ENCODE measurements at places on chromosomes 12 and 14.
A peak's percentile ranks its signal among the peaks of the same experiment; 100 is the strongest.

DNA sequence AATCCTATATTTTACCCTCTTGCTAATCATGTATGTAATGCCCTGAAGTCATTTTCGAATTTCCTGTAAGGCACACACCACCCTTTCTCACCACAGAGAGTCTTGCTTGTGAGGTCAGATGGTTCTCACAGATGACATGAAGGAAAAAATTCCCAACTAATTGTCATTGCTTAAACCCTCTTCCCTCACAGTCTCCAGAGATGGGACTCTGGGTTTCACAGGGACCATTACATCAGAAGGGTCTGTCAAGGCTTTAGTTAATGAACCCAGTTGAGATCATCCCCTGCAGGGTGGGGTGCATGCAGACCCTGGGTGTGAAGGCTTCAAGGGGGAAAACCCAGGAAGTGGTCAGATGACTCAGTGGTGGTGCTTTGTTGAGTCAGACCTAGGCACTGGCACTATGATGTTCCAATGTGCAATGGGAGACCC, 229.6 kb downstream of the BCAT1 start:
- DNase-seq: peak; percentile 25

DNA sequence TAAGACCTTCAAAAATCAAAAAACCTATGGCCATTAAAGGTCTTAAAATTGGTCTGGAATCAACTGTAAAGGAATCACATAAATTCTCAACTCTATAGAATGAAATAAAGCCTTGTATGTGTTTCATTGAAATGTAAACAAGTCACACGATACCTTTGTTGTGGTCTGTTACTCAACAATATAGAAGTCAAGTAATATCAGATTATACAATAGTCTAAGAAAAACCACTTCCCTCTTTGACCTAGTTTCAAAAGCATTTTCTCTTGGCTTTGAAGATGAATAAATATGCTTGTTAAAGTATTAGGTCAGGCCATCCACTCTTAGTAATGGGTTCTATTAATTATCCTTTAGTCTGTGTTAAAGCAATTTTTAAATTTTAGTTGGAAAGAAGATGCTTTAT, 79.8 kb upstream of the DIO2 start:
- DNase-seq: no peak

DNA sequence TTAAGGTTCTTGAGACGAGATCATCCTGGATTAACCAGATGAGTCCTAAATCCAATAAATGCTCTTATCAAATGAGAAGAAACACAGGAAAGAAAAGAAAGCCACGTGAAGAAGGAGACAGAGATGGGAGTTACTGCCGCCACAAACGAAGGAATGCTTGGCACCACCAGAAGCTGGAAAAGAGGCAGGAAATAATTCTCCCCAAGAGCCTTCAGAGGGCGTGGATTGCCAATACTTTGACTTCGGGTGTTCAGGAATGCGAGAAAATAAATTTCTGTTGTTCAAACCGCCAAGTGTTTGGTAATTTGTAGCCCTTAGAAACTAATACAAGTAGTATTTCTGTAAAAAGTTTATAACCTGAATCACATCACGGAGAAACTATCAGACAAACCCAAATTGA, 31.3 kb downstream of the ABCD2 start:
- no peak for DNase-seq

DNA sequence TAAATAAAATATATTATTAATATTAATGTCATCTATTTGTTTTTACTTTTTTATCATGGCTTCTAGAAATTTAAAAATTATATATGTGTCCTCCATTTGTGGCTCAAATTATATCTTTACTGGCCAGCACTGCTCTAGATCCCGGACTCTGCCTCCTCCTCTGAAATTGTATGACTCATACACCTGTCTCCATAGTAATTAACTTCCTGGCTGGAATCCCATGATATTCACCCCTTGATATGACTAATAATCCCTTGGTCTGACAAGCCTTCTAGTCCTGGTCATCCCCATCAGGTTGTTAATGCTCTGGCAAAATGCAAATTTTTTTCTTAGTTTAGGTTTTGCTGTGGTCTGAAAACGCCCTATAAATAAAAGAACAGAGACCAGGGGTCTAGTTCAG, 116.2 kb downstream of the BMP4 start:
- no peak for DNase-seq

- peak; percentile 29 for DNase-seq
These were observed 11.4 kb upstream of the CALCOCO1 start for GRCh38 chr12:53738406-53739213.

DNA sequence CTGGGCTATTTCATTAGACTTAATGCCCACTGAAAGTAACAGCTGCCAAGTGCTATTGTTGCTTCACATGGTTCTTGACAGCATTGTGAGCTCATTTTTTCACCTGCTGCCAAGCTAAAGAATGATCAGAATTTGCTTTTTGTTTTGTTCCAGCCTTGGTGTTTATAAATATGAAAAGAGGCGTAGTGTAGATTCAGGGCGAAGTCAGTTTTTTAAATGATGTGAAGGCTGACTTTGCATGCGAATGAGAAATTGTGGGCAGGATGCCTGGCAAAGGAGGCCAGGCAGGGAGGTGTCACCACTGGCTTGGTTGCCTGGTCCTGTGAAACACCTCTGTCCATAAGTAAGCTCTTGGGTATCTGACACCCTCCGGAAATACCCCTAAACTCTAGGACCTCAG, 93.3 kb upstream of the NAP1L1 start:
- no peak for DNase-seq

- DNase-seq: no peak
These were observed 54.0 kb downstream of the CLIP1 start for GRCh38 chr12:122368361-122369073.

- DNase-seq: no peak
These were observed 36.0 kb downstream of the MAP1LC3B2 start for GRCh38 chr12:116595186-116595585.

DNA sequence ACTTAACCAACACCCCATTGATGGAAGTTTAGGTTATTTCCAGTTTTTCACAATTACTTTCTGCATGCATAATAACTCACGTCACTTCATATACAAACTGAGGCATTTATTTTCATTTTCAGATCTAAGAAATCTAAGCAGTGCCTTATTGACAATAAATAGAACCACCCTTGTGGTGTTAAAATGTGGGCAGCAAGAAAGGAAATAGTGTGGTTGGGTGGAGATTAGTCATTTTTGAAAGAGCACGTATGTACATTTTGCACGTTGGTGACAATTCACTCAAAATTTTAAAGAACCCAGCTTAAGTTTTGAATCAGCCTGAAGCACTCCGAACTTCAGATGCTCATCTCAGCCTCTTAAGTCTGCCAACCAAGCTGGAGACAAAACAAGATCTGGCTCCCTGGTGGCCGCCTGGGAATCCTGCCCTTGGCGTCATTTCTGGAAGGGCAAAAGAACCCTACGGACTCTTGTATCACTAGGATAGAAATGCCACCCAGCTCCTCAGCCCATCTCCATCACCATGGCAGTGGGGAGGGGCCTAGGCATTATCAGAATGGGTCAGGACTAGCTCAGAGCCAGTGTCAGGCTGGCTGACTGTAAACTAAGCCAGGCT, 89.5 kb upstream of the BCL2L14 start:
- peak; percentile 7 for DNase-seq

DNA sequence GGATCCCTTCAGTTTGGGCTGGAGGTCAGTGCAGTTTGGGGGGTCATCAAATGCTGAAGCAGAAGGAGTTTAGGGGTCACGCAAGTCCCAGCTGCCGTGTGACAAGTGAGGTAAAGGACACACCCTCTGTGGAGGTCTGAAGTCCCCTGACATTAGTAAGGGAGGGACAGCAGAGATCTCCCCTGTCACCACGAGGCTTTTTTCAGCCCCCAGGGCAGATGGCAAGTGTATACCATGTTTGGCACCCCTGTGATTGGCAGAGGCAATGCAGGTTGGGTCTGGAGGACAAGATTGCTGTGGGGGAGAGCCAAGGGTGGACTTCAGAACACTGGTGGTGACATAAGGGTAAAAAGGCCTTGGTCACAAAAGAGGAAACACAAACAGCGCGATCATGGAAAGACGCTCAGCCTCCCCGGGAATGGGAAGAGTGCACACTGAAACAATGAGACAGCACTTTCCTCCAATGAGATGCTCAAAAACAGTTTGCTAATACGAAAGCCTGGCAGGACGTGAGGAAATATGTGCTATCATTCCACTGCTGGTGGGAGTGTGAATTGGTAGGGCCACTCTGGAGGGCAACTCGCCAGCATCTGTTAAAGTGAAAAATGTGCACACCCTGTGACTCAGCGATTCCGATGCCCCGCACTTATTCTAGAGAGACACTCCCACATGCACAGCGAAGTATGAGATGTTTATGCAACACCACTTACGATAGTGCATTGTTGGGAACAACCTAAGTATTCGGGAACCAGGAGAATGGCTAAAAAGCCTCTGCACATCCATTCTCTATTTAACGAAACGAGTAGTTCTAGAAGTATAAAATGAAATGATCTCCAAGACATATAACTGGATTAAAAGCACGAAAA, 14.4 kb upstream of the CD27 start:
- DNase-seq: no peak

DNA sequence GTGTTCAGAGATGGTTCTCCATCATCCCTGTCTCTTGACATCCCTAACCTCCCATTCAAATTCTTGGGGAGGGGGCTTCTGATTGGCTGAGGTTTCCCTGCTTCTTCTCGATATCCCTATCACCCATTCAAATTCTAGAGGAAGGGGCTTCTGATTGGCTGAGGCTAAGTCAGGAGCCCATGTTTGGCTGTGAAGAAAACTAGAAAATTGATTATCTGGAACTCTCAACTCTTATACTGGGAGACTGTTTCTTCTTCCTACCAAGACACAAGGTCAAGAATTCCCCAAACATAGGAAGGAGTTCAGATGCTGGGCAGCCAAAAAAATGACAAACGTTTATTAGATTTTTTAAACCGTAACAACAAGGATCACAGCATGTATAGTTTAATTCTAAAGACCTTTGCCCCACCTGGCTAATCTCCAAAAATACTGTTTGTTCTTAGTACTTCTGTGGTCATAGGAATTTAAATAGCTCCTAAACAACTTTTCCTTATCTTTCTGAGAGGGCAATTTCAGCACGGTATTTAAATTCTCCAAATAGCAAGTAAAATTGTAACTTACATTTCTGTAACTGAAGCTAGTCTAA, 26.4 kb downstream of the SPIC start:
- no peak for DNase-seq

GRCh38 chr12:10540776-10541205, 35.1 kb downstream of the EIF2S3B start:
- DNase-seq: no peak

DNA sequence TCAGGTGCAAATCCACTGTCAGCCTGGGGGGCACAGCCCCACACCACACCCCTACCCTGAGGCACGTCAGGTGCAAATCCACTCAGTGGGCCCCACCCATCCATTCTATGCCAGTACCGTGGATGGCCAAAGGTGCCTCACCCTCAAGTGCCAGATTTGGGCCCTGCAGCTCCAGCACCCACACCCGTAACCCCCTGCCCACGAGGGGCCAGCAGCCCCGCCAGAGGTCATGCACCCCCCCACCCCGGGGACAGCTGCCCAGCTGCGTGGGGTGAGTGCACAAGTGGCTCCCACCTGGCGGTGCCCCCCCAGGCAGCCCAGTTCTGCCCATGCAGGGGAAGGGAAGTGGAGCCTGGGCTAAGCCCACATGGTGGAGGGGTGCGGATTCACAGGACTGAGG, 51.2 kb downstream of the FBRSL1 start:
- no peak for DNase-seq

DNA sequence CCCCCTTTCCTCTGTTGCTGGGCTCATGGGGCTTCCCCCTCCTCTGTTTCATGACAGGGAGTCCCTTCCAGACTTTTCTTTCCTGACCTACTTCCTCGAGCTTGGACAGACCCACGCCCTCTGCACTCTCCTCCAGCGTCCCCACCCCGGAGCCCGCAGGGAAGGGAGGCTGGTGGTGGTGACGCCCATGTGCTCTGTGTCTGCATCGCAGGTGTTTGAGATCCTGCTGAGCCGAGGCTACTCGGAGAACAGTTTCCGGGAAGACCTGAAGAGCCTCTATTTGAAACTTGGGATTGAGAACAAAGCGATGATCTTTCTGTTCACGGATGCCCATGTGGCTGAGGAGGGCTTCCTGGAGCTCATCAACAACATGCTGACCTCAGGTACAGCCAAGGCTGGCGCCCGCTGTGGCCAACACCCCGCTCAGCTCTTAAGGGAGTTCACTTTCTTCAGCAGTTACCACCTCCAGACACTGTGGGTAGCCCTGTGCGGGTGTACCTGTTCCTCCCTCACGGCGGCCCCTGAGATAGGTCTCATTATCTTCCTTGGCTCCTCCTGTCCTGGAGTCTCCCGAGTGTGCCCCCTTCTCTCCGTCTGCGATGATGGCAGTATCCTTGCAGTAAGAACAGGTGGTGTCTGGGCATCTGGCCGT, 85.6 kb downstream of the CCDC92 start:
- DNase-seq: no peak

DNA sequence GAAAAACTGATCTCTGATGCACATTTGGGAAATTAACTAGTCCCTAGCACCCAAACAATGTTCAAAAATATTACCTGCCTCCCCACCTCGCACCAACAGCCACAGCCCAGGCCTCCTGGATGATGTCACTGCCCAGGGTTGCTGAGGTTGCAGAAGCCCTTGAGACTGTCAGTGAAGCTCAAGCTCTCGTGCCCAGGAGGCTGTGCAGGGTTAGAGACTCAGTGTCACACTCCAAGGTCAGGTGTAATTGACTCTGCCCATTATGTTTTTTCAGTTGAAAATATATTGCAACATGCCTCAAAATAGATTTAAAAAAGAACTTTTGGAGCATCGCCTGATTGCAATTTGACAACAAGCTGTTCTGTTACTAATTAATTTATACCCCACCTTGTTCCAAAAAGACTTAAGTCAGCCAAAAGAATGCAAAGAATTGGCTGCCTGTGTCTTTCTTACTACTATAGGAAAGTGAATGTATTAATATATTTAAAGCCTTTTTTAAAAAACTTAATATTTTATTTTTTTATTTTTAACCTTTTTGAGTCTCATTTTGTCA, 72.3 kb downstream of the CMAS start:
- DNase-seq: no peak

DNA sequence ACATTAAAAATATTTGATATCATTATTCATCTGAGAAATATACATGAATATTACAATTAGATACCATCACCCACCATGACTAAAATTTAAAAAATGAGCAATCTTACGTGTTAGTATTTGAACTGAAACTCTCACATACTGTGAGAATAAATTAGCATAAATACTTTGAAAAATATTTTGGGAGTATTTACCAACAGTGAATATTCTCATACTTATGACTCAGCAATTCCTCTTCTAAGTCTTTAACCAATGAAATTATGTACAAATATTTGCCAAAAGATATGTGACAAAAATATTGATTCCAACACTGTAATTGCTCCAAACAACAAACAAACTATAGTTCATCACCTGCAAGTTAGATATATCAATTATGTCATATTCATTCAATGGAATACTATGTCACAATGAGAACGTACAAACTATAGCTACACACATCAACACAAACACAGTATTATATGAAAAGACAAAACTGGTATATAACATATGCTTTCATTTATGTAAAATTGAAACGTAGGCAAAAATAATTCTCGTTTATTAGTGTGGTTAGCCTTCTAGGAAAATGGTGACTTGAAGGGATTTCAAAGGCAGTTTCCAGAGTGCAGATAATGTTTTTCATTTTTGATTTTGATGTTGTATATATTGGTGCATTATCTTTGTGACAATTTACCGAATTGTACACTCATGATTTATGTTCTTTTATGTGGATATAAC, 742.2 kb downstream of the SLC16A7 start:
- DNase-seq: no peak
